Fibroblast of gingiva (primary cell): ENCODE measurements at places on chromosomes 4 and X.

DNA sequence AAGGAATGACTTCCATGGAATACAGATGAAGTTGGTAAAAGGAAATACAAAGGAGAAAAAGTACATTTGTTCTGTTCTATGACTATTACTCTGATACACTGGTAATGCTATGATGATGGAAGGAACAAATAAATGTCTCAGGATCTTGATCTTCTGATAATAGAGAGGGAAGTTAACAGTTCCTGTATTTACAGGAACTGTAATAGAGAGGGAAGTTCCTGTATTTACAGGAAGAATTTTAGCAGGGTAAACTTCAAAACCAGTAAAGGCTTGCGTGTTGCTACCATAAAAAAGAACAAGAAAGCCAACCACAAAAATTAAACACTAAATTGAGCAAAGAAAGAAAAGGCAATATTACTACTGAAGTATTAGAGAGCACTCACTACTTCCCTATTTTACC is 91.7 kb upstream of the HPGD start:
- no peak for DNase-seq

- DNase-seq, result no peak
Observed at GRCh38 chrX:39174772-39175417, 373.6 kb downstream of the MID1IP1 start.

DNA sequence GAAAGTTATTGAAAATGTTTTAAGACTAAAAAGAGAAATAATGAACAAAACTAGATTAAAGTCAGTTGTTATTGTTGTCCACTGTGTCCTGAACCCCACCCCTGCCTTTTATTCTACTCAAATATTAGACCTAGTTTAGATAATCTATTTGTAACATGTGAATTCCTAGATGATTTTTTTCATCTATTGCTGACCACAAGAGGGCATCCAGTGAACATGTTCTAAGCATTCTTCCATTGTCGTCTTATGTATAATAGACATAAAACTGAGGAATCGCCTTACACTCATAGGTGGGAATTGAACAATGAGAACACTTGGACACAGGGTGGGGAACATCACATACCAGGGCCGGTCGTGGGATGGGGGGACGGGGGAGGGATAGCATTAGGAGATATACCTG is 36.4 kb upstream of the HPRT1 start:
- peak; percentile 3 for DNase-seq

- no peak for DNase-seq
Observed at GRCh38 chrX:10483191-10483831, 137.1 kb downstream of the MID1 start.

GRCh38 chr4:182175788-182176519 is 67.2 kb upstream of the TENM3 start:
- DNase-seq, result no peak

GRCh38 chrX:20015422-20015821 is 24.6 kb upstream of the BCLAF3 start:
- DNase-seq, result no peak

DNA sequence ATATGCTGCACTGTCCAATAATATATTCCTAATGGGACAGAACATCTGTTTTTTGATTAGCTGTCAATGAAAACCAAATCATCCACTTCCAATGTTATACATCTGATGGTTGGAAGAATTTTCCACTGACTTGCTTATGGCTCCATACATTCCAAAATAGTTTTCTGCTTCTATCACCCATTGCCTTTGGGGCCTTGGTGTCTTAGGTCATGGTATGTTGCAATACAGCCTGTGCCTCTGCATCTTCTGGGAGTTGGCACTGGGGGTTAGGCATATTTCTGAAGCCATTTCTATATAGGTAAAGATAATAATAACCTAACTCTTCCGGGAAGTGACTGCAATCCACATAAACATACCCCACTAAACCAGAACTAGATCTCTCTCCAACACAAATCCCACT is 53.2 kb upstream of the NR3C2 start:
- DNase-seq, result no peak

- DNase-seq, result no peak
Observed at GRCh38 chr4:40721730-40722171, 28.0 kb upstream of the NSUN7 start.

DNA sequence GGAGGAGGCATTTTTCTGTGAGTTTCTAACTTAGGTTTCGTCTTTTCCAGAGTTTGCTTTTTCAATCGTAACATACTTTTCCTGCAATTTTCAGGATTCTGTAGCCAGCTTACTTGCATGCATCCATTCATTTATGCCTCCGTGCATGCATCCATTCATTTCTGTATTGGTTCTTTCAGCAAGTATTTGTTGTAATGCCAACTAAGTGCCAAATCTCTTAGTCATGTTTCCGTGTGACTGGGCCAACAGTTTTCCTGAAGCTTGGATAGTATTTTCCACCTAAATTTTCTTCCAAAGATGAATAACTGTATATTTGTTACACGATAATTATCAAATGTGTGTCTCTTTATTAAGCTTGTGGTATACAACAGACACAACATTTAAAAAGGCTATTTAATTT is 41.5 kb downstream of the CBLL2 start:
- no peak for DNase-seq

GRCh38 chr4:159673221-159673620 is 570.3 kb downstream of the RAPGEF2 start:
- DNase-seq, result no peak

DNA sequence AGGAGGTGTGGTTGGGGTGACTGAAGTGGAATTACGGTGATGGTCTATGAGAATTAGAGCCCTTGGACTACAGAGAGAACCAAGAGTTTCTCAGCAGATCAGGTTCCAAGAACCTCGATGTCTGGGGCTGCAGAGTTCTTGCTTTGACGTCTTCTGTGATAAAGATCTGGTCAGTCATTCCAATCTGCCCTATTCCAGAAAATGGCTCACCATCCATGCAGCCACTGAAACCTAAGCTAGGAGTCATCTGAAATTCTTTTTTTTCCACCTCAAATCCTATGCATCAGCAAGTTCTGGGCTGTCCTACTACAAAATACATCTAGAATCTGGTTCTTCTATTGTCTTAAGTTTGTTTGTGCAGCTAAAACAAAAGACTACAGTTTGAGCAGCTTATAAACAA is 254.4 kb upstream of the PGRMC2 start:
- no peak for DNase-seq

GRCh38 chr4:148069086-148069894 is 337.4 kb downstream of the ARHGAP10 start:
- DNase-seq, result no peak

DNA sequence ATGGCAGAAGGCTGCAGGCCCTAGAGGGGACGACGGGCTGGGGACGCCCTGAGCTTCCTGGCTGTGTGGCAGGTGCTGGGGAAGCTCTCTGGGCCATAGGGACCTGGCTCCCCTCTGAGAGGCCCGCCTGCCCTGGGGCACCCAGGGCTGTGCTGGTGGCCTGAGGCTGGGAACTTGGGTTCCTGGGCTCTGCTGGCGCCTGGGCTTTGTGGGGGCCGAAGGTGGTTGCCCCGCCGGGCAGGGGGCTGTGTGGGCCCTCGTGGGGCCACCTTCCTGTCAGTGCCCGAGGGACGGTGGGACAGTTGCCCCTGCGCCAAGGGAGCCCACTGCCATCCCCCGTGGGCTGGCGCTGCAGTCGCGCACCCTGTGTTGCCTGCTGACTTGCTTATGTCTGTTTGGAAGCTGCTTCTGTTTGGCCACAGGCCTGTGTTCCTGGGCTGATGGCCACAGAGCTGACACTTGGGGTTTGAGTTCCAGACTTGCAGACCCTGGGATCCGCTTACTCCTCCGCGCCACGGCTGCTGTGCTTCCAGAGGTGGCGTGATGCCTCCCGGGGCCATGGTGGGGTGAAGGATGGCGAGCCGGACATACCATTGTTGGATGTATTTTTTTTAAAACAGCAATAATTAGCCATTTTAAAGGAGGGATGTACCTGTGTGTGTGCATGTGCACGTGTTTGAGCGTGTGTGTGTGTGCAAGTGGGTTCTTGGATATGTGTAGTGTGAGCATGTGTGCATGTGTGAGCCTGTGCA is 8.5 kb downstream of the NAT8L start:
- DNase-seq, result no peak

GRCh38 chrX:68985135-68985755 is 156.4 kb downstream of the EFNB1 start:
- no peak for DNase-seq

DNA sequence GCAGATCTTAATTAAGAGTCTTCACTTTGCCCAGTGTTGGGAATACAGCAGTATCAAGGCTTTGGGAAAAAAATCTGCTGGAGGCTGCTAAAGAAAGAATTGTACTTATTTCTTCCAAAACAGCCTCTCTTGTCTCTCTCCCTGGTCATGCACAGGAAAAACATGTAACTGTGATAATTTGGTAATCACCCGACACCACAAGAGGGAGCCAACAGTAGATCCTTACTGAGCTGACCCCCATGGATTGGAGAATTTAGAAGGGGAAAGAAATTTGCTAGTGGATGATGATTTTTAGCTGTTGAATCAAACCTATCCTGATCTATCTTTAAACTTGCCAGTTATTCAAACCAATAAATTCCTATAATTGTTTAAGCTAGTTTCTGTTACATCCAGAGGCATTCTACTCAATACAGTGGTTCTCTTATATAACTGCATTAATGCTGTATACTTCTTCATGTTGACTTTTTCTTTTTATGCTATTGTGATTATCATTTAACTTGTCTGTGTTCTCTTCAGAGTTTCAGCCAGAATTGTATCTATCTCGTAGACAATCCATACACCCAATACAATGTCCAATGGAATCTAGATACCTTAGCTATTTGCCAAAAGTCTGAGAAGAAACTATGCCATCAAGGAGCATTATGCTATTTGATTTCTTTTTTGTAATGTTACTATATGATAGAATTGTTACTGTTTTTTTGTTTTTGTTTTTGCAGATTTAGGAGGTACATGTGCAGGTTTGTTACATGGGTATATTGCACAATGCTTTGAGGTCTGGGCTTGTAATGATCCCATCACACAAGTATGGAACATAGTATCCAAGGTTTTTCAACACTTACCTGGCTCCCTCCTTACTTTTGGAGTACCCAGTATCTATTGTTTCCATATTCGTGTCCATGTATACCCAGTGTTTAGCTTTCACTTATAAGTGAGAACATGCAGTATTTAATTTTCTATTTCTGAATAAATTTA is 31.3 kb upstream of the ARHGEF38 start:
- peak; percentile 16 for DNase-seq

GRCh38 chr4:143458966-143459365 is 54.5 kb upstream of the SMARCA5 start:
- DNase-seq, result no peak

- DNase-seq, result peak; percentile 63
Observed at GRCh38 chr4:125115476-125115875, 199.3 kb upstream of the FAT4 start.

DNA sequence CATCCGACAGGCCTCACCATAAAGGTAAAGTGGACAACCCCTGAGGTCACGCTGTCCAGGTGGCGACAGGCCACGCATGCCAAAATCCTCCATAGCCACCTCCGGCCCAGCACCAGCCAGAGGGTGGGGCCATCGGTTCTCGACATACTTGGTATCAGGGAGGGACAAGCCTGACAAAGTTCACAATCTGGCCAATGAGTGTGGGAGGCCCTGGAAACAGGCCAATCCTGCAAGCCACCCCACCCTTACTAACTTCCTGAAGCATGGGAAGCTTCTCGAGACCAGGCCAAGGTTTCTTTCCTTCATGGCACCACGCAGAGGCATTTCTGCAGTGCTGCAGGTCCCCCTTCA is 73.8 kb downstream of the MTMR1 start:
- DNase-seq, result no peak

- no peak for DNase-seq
Observed at GRCh38 chr4:65724973-65725372, 54.7 kb upstream of the EPHA5 start.

DNA sequence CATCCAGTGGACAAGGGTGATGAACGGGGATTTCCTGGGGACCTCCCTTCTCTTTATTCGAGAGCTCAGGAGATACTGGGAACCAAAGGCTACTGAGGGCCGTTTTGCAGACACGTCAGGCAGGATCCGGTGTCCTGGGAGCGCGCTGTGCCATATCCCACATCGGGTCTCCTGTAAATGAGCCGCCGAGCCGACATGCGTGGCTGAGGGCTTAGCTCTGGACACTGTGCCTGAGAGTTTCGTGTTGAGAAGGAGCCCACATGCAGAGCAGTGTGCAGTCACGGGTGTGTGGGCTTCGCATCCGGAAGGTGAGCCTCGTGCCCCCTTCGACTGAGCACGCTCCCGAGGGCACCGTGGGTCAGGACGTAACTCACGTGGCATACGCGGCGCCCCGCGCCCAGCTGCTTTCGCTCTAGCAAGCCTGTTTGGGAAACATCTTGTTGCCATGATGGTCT is 28.5 kb upstream of the HGFAC start:
- no peak for DNase-seq

GRCh38 chrX:13420545-13421183 is 100.8 kb upstream of the ATXN3L start:
- DNase-seq, result no peak
